ENCODE measurements at places on chromosomes 5 and 9.

DNA sequence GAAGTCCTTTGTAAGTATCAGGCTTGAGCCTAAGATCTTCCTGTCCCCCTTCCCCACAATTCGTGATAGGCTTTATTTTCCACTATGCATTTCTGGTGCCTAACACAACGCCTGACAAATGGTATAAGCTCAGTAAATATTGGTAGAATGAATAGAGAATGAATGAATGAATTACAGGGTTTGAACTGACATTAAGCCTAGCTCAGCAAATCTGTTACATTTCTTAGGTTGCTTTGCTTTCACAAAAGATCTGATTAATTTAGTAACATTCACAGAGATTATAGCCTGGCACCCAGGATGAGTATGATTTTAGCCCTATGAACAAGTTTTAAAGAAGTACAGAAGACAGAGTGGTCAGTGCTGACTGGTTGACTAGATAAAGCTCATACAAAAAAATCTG lies 16.4 kb downstream of the RUSC2 start:
- DNase-seq: no peak

- no peak for DNase-seq
Observed at GRCh38 chr5:169051351-169051750, 249.6 kb downstream of the SLIT3 start.

- no peak for DNase-seq
Observed at GRCh38 chr5:180471866-180472265, 22.3 kb upstream of the CNOT6 start.

GRCh38 chr9:92671323-92671722 lies 1.4 kb upstream of the IPPK start:
- DNase-seq: no peak

- no peak for DNase-seq
Observed at GRCh38 chr9:132798817-132799790, 79.0 kb downstream of the AK8 start.

DNA sequence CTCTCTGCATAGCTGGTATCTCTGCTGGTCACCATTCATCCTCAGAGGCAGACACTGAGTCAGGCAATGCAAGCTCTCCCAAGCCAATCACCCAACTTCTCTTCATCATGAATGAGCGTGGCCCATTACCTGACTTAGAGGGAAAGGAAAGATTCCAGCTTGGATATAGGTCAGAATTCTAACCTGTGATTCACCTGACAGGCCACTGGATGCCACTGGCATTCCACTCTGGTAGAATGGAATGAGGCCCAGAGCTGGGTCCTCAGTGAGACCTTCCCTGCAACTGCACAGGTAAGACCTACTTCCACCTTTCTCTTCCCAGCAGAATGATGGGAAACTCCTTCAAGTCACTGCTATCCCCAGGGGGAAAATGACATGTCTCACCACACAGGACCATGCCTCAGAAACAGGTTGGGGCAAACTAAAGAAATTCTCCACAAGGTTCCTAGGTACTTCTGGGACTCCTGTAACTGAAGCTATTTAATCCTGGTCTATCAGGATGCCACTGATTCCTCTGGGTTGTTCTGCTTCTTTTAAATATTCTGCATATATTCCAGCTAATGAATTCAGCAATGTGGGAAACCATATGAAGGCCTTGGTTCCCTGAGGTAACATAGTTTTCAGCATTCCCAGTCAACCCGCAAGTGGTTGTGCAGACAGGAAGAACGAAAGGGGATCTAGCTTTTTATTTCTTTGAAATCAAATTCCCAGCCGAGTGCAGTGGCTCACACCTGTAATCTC lies 62.0 kb downstream of the SUSD1 start:
- no peak for DNase-seq

DNA sequence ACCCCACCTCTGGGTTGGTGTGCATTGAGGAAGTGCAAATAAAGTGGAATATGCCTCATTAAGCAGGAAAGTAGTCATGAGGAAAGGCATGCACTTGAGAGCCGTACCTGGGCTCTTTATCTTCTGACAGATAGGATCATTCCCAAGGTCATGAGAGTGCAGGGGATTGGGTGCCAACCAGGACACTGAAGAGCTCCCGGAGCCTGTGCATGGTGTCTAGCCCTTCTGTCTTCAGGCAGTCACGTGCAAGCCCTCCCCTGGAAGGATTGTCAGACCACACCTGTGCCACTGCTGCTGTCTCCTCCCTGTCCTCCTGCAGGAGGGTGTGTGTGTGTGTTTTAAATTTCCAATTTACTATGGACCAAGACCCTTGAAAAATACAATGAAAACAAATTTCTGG lies 69.6 kb downstream of the PDE8B start:
- no peak for DNase-seq

DNA sequence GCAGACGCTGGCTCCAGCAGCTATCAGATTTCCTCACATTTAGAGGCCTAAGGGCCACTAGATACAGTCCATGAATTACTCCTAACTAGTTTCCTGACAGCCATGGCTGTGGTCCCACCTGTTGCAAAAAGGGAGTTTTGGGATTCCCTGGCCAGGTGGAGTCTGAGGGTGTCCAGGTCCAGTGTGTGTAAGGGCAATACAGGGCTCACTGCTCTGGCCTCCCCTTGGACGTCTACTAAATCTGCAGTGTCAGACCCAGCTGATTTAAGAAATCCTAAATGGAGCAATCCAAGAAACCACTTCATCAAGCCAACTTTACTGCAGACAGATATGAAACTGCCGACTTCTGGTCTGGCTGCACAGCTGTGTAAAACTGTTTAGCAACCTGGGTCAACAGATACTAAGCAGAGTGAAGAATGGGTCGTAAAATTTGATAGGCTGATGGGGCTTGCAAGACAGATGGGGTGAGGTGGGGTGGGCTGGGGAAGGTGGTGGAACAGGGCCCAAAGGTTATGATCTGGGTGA lies 116.4 kb downstream of the GADD45G start:
- DNase-seq: peak; percentile 90

- DNase-seq: no peak
Observed at GRCh38 chr9:69963803-69964202, 79.8 kb upstream of the MAMDC2 start.
